Activated CD8-positive, alpha-beta memory T cell treated with anti-CD3 and anti-CD28 coated beads for 1 hour (primary cell): ENCODE measurements at places on chromosomes 3 and 15.

DNA sequence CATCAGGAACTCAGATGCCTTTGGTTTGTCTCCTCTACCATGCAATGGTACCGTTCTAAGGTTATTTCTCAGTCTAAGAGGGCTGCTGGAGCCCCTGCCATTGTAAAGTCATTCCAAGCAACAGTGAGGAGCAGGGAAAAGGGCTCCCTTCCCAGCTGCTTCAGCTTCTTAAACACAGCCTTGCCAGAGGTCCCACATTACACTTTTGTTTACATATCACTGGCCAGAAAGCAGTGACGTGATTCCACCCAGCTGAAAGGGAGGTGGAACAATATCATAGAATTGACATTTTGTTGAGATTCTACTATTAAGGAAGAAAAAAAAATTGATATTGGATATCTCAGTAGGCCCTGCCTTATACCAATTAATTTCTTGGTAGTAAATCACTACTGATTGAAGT is 194.6 kb downstream of the SUCLG2 start:
- DNase-seq: no peak

DNA sequence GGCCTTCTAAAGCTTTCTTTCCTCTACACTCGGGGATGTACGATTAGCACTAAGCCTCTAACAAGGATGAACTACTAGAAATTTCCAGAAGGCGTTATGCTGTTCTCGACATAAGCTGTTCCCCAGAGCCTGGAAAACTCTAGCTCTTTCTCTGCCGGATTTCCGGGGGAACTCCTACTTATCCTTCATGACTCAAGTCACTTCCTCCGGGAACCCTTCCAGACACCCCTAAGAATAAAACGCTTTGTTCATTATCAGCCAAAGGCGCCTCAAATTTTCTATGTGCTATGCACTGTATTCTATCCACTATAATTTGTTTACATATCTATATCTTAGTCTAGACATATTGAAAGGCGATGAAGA is 455 bp upstream of the SNAP23 start:
- no peak for DNase-seq

- no peak for DNase-seq
Observed at GRCh38 chr3:185340751-185341150, 22.2 kb upstream of the MAP3K13 start.

- DNase-seq: no peak
Observed at GRCh38 chr3:29614954-29615353, 334.1 kb downstream of the RBMS3 start.

DNA sequence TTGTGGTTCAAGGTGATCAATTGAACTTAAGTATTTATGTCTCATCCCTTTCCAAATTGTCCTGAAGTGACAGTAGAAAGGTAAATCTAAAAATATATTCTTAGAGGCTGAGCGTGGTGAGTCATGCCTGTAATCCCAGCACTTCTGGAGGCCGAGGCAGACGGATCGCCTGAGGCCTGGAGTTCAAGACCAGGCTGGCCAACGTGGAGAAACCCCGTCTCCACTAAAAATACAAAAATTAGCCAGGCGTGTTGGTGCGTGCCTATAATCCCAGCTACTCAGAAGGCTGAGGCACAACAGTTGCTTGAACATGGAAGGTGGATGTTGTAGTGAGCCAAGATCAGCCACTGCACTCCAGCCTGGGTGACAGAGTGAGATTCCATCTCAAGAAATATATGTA is 226.6 kb downstream of the DPH6 start:
- no peak for DNase-seq
